ENCODE measurements at places on chromosomes 12 and 14.

DNA sequence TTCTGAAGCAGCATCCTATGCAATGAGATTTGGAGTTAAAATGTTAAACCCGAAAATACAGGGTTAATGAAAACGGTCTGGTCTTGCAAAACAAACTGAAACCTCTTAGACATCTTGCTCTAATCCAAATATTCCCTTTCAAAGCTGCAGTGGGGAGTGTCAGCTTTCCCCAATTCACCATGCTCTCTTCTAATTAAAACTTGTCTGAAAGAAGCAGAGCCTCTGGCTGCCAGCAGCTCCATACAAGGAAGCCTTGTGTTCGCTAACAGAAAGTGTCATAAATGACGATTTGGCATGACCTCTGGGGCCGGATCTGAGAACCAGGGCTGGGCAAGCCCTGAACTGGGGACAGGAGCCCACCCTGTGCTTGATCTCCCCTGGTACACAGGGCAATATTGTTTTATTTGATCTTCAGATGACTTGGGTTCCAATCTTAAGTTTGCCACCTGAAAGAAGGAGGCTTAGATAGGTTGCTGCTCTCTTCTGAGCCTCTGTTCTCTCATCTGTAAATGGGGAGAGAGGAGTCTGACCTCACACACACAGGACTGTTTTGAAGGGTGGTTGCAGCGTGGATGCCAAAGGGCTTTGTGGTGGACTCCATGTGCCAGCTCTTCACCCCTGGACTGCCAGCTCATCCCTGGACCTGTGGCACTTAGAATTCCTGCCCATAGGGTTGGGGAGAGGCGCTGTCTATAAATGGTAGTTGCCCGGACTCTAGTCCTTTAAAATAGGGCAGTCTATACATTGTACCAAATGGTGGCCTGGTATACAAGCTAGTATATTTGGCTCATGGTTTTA, 7.8 kb downstream of the KMT5A start:
- no peak for DNase-seq

DNA sequence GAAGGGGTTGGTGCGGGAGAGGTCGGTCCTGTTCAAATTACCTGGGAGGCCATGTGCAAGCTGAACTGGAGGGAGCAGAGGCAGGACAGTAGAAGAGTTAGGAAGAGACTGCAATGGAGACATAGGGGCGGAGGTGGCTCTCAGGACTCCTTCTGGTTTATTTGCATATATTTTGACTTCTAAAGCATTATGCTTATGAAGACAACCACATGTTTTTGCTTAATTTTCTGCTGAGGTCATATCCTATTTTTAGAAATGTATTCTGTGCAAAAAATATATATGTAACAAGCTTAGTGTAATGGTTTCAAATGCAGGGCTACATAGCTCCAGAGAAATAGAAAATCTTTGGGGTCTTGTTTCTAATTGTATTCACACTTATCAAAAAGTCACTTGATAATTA, 137.0 kb upstream of the MDM1 start:
- DNase-seq, result no peak

- DNase-seq, result no peak
These were observed 6.2 kb upstream of the GNPNAT1 start for GRCh38 chr14:52797653-52798052.

DNA sequence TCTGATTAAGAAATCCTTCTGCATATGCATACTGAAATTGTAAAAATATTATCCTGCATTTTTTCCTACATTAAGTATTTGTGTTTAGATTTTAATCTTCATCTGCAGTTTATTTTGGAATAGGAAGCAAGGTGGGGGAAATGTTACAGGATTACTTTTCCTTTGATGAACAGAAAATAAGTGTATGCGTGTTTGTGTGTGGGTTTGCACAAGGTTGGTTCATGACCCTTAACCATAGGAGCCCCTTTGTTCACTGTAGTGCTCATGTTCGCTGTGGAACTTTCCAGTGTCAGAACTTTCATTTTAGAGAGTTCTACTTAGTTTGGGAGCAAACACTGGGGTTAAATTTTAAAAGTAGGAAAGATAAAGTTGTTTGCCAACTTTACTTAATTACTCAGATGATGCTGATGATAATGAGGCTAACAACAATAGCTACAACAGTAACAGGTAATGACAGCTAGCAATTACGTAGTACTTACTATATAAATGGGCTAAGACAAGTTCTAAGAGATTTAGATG, 6.4 kb upstream of the A2M start:
- DNase-seq, result no peak

- DNase-seq, result no peak
These were observed 26.2 kb upstream of the DYNC1H1 start for GRCh38 chr14:101937926-101938767.

DNA sequence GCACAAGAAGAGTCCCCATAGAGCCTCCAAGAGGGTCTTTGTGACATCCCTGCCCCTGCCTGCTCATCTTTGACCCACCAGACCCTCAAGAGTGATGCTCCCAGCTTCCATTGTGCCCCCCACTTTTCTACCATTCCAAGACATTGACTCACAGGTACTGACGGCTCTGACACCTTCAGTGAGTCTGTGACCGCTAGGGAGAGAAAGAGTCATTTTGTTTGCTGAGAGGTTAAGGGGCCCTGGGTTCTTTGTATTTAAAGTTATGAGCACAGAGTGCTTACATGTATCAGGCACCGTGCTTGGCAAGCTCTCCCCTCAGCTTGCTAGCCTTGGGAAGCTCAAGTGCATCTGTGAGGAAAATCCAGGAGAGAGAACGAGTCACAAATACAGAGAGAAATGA, 7.1 kb upstream of the KRT82 start:
- DNase-seq, result no peak

DNA sequence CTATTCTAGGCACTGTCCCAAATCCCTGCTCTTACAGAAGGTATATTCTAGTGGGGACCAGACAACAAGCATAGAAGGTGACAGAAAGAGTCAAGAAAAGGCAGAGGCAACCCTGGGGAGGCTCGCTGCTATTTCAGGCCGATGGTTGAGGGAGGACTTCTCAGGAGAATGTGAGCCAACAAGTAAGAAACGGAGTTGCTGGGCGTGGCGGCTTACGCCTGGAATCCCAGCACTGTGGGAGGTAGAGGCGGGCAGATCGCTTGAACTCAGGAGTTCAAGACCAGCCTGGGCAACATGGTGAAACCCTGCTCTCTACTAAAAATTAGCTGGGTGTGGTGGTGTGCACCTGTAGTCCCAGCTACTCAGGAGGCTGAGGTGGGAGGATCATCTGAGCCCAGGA, 4.7 kb upstream of the GOLGA3 start:
- no peak for DNase-seq

- no peak for DNase-seq
These were observed 184.7 kb downstream of the PRKCH start for GRCh38 chr14:61505815-61506809.

GRCh38 chr12:50032854-50033581, 7.7 kb upstream of the RACGAP1 start:
- no peak for DNase-seq

- DNase-seq, result no peak
These were observed 60.4 kb downstream of the FOS start for GRCh38 chr14:75339059-75339458.

- DNase-seq, result peak; percentile 61
These were observed 1101.2 kb upstream of the TMEM132C start for GRCh38 chr12:127165567-127166392.

- no peak for DNase-seq
These were observed 149.5 kb upstream of the PELI2 start for GRCh38 chr14:55968741-55969140.

DNA sequence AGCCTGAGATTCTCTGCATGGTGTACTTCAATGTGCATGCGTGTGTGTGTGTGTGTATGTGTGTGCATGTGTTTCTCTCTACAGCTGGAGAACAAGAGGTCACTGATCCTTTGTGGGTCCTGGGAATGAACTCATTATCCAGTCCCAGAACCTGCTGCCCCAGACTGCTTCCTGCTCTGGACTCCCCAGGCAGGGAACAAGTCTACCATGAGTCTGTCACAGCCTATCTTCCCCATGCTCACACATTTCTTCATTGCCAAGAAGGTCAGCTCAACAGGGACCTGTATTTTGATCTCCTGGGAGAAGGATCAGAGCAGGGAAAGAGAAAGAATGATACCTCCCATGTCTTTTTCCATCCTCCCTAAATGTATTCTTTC, 2.9 kb upstream of the AGAP2 start:
- no peak for DNase-seq

GRCh38 chr14:74902941-74903705, 19.9 kb downstream of the RPS6KL1 start:
- no peak for DNase-seq

- no peak for DNase-seq
These were observed 21.8 kb downstream of the MVK start for GRCh38 chr12:109595321-109595902.

DNA sequence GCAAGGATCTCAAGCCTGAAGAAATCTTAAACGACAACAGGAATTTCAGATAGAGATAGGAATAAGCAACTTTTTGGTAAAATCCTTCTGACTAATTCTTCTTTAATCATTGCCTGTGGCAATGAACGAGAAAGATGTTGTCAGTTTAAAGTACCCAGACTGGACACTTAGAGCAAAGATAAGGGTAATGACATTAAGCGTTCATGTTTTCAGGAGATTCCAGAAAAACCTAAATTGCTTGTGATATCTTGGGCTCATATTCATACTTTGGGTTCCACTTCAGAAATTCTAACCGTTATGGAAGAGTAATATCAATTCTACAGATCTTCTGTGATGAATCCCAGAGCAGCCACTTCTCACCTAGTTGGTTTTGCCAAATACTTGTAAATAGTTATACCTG, 73.7 kb upstream of the RHOJ start:
- no peak for DNase-seq

DNA sequence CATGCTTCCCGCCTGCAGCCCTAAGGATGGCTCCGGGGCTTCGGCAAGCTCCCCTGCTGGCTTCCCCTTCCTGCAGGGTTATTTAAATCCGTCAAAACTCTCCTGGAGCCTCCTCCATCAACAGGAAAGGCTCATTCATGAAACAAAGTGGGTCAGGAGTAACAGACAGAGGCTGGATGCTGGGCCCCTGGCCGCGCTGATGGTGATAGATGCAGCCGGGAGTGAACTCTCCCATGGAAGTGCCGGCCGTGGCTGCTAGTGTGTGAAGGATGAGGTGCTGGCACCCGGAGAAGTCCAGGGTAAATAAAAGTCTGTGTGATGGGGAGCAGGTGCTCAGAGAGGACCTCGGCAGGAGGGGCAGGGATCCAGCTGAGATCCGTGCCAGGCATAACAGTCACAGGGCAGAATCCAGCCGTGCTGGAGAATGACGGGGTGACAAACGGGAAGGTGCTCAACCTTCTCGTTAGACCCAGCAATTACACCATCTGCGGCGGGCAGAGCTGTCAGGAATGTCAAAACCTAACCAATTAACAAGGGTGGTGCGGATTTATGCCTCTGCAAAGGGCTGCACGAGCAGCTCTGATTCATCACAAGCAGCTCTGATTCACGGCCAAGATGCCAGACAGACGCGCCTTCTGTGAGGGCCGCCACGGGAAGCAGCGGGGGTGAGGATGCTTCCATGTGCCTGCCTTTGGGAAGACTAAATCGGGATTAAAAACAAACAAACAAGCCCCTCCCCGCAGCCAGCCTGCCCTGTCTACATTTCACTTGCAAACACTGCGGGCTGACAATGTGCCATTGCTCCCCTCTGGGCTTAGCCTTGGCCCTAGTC, 55.6 kb downstream of the SYNE3 start:
- DNase-seq, result no peak

GRCh38 chr14:54794796-54795195, 107.8 kb downstream of the GCH1 start:
- DNase-seq, result no peak

- no peak for DNase-seq
These were observed 388.5 kb downstream of the TMEM121 start for GRCh38 chr14:105914738-105915385.

Measured in T-cell (primary cell).